Stimulated activated naive B cell treated with anti-CD40 and anti-IgM and Interleukin-4, amounts not matched to agents 10 μg/mL and 1 μg/mL and 100 μg/mL, for 72 hours (primary cell): ENCODE measurements at places on chromosomes 2 and 18.

- no peak for DNase-seq
Observed at GRCh38 chr18:48922801-48923730, 27.7 kb downstream of the SMAD7 start.

- no peak for DNase-seq
Observed at GRCh38 chr18:43372773-43373172, 95.5 kb upstream of the SYT4 start.

- DNase-seq = no peak
Observed at GRCh38 chr2:176178038-176178756, 10.3 kb upstream of the HOXD1 start.

DNA sequence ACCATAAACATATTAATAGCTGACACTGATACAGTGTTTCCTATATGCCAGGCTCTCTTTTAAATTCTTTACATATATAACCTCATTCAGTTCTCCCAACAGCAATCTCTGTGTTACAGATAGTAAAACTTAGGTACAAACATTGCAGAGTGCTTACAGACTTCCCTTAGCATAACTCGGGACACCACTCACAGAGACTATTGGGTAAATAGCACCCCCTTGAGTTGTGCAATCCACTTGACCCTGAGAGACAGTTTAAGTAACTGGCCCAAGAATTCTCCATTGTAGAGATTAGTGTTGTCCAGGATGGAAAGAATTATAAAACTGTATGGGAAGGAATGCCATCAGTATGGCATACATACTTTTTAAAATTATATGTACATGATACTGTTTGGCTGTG, 110.1 kb downstream of the POLE4 start:
- no peak for DNase-seq

DNA sequence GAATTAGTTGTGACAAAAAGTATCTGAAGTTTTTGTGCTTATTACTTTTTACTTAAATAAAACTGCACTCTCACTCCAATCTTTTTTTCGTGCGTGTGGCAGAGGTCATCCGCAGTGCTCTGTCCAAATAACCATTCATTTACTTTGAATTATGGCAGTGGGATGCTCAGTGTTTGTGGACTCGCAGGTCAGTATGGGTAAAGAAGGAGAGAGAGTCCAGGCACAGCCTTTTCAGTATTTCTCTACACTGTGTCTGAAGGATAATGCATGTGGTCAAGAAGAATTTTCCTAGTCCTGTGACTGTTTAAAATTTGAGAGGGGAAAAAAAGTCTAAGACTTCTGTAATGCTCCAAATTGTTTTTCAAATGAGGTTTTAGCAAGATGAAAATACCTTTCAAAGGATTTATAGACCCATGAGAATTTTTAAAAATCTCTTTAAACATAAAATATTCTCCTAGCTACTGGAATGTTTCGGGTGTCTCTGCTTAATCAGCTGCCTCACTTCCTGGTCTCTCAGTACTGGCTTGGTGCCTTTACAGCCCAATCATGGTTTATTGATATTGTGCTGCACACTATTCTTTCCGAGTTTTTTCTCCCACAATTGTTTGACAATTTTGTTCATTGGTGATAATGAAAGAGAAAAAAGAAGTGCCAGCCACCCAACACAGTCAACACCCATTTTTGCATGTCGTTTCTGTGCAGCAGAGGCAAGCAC, 453.2 kb downstream of the PTPRM start:
- no peak for DNase-seq

- DNase-seq = no peak
Observed at GRCh38 chr18:34108206-34108605, 116.5 kb downstream of the NOL4 start.

DNA sequence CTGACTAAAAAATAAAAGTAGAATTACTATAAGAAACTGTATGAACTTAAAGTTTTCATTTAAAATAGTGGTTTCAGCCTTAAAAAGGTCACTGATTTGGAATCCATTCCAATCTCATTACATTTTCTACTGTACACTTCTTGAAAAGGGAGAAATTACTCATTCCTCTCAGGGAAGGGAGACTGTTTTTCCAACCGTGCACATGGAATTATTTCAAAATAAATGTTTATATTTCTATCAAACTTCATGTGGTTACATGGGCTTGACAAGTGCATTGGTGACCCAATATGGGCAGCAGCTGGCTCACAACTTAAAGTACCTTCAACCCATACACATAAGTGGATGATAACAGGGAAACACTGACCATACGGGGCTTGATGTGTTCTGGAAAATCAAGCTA, 324.5 kb upstream of the THUMPD2 start:
- no peak for DNase-seq
